ENCODE measurements at places on chromosomes 7 and 10. TPM values are rescaled to one million over a fixed set of nuclear protein-coding genes. Genes with fewer than 3 reads are reported as not detected.
A peak's percentile ranks its signal among the peaks of the same experiment; 100 is the strongest.

DNA sequence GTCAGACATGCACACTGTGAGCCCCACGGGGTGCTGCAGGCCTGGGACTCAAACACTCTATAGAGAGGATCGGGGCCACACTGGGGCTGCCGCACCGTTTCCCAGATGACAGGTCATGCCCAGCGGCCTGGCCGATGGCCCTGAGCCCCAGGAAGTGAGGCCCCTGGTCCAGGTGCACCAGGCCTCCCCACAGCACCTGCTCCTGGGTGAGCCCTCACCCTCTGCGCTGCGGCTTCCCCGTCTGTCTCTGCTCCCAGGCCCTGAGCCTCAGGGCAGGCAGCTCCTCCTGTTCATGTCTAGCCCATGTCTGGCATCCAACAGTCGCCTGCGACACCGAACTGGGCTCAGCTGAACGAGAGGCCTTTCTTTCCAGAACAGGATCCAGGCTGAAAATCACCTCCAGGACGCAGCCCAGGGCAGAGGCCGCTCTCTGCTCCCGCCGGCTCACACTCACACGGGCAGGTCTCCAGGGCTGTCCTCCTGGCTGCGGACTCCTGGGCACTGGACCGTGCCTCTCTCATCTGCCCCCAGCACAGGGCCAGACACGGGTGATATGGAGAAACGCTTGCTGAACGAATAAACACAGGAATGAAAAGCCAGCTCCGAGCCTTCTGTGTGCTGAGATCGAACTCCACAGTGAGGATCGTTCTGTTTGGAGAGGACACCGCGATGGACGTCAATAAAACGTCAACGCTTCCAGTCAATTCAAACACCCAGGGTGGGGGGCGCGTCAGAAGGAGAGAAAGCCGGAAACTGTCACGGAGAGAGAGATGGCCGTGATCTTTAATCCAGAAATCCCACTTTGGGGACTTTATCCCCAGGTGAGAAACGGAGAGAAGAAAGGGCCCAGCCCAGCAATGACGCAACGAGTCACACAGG lies 202.4 kb downstream of the ELFN1 start:
- DNase-seq, result no peak

DNA sequence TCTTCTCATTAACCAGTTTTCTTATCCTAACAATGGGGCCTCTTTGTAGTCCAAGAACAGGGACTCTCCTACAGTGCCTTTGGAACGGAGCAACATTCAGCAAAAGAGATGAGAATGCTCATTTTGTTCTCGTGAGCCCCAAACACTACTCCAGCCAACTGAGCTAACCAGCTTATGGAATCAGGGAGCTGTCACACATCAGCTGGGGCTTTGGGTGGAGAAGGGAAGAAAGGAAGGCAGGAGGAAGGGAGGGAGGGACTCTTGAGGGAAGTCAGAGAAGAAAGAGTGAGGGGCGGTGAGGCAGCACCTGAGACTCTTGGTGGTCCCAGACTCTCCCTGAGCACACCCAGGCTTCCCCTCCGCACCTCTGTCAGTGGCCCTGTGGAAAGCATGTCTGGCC lies 123.1 kb downstream of the CLEC2L start:
- DNase-seq, result no peak

- no peak for DNase-seq
Measured at GRCh38 chr7:147658392-147658967, 932.1 kb upstream of the C7orf33 start.

- no peak for DNase-seq
Measured at GRCh38 chr7:102289057-102289456, 2.4 kb downstream of the SH2B2 start.

GRCh38 chr7:50507898-50508470 lies 57.2 kb downstream of the DDC start:
- DNase-seq, result peak; percentile 14

Gene ANKIB1
- polyA plus RNA-seq, result 30.5 TPM

Gene TWIST1
- polyA plus RNA-seq, result 8.9 TPM

Gene SVOPL
- 0.22 TPM for polyA plus RNA-seq

Gene NEBL
- polyA plus RNA-seq, result 2.1 TPM
